Right lobe of liver (tissue), 6 donors: ENCODE measurements at places on chromosomes 11 and 22. TPM values are rescaled to one million over a fixed set of nuclear protein-coding genes. Genes with fewer than 3 reads are reported as not detected.
A peak's percentile ranks its signal among the peaks of the same experiment; 100 is the strongest.

DNA sequence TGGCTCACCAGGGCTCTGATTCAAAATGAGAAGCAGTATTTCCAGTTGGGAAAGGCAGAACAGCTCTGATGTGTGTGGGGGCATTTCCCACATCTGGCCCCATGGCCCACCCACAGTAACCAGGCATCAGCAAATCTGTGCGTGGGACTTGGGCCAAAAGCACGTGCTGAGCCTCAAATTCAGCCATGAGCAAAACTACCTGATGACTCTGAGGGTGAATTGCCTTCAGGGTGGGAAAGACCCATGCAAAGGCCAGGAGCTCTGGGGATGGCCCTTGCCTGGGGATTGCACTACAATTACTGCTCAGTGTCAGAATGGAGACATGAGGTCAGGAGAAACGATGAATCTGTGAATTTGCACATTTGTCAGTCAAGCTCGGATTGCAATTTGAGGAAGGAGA, 20.9 kb downstream of the TP53AIP1 start:
- no peak overlapping the region for H3K4me3 ChIP-seq
- H3K27me3 ChIP-seq = no peaks in the 10 kb centered on the region
- DNase-seq = no peak
- no peaks in the 10 kb centered on the region for H3K4me1 ChIP-seq

Gene ZNF215
- 0.14 TPM for total RNA-seq

- no peak overlapping the region for H3K4me3 ChIP-seq
- H3K27ac ChIP-seq = no peak overlapping the region
- peak; percentile 67 for DNase-seq
- H3K4me1 ChIP-seq = no peaks in the 10 kb centered on the region
- H3K27me3 ChIP-seq = no peaks in the 10 kb centered on the region
Observed at GRCh38 chr22:42360348-42360747, 71.9 kb downstream of the NFAM1 start.

- H3K27ac ChIP-seq = no peak overlapping the region
- no peaks in the 10 kb centered on the region for H3K27me3 ChIP-seq
- no peak for DNase-seq
- no peak overlapping the region for H3K4me3 ChIP-seq
Observed at GRCh38 chr22:35559354-35560005, 18.8 kb downstream of the RASD2 start.

Gene MYO7A
- total RNA-seq = 34.9 TPM

DNA sequence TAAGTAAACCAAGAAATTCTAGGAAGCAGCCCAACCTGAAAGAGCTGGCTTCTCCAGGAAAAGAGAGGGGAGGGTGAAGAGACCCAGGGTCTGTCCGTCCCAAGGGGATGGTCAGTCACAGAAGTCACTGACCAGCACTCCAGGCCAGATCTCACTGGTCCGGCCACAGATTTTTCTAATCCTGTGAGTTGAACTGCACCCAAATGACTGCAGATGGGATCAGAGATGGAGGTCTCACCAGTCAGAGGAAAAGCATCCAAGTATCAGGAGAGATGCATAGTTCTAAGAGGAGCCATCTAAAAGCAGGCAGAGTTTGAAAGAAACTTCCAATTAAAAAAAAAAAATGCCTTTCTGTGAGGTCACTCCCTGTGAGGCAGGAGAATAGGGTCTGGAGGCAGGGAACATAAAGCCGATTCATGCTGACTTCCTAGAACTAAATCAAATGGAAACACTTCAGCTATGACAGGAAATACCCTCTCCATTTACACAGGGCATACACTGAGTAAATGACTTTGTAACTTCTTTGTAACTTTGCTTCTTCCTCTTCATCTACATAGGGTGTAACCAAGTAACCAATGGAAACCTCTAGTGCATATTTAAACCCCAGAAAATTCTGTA, 144.5 kb downstream of the CCDC34 start:
- H3K36me3 ChIP-seq = no peaks in the 10 kb centered on the region
- no peaks in the 10 kb centered on the region for H3K4me1 ChIP-seq
- H3K4me3 ChIP-seq = no peak overlapping the region
- no peaks in the 10 kb centered on the region for H3K27me3 ChIP-seq
- H3K27ac ChIP-seq = no peak overlapping the region
- DNase-seq = no peak

GRCh38 chr11:46437122-46437689, 45.6 kb upstream of the CHRM4 start:
- no peak overlapping the region for H3K27ac ChIP-seq
- H3K4me3 ChIP-seq = no peak overlapping the region
- no peaks in the 10 kb centered on the region for H3K4me1 ChIP-seq
- no peak for DNase-seq
- H3K27me3 ChIP-seq = no peaks in the 10 kb centered on the region

Gene OR5D16
- total RNA-seq = not detected

Gene MIAT
- 0.46 TPM for total RNA-seq

GRCh38 chr11:22711880-22712279, 45.5 kb downstream of the GAS2 start:
- H3K36me3 ChIP-seq = no peaks in the 10 kb centered on the region
- no peaks in the 10 kb centered on the region for H3K27me3 ChIP-seq
- no peak overlapping the region for H3K4me3 ChIP-seq

GRCh38 chr22:31603081-31603525, 58.9 kb downstream of the PISD start:
- no peaks in the 10 kb centered on the region for H3K27me3 ChIP-seq
- H3K4me3 ChIP-seq = no peak overlapping the region
- H3K36me3 ChIP-seq = no peaks in the 10 kb centered on the region
- no peaks in the 10 kb centered on the region for H3K4me1 ChIP-seq
- DNase-seq = no peak
- H3K27ac ChIP-seq = no peak overlapping the region

GRCh38 chr22:20131859-20132685, 468 bp downstream of the ZDHHC8 start:
- no peaks in the 10 kb centered on the region for H3K27me3 ChIP-seq
- DNase-seq = peak; percentile 68
- peak overlapping the region; percentile 87 for H3K4me3 ChIP-seq
